NCI-H1092 treated with DMSO at 0.1 percent for 48 hours (cell line): ENCODE measurements at places on chromosomes 1 and 21.

- DNase-seq: no peak
These were observed 40.7 kb upstream of the CD34 start for GRCh38 chr1:207951652-207952051.

GRCh38 chr1:19955534-19956170 is 23.8 kb downstream of the PLA2G2A start:
- no peak for DNase-seq

GRCh38 chr1:114080511-114081436 is 72.9 kb downstream of the SYT6 start:
- no peak for DNase-seq

DNA sequence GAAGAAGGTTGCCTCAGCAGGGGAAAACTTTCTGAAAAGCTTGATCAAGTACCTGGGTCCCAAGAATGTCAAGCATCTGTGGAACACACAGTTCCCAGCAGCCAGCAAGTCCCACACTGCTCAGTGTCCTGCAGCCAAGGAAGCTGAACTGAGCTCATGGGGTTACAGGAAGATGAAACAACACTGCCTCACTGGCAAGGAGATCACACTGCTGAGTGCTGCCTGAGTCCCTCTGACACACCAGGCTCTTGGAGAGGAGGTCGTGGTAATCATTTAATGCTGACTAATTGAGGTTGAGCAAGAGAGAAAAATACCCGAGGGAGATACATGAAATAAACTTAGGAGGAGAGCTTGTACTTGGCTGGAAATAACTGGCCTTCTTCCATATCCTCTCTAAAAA is 75.2 kb downstream of the MPZL1 start:
- DNase-seq: no peak

- no peak for DNase-seq
These were observed 51.8 kb upstream of the FAM89A start for GRCh38 chr1:231091831-231092301.

DNA sequence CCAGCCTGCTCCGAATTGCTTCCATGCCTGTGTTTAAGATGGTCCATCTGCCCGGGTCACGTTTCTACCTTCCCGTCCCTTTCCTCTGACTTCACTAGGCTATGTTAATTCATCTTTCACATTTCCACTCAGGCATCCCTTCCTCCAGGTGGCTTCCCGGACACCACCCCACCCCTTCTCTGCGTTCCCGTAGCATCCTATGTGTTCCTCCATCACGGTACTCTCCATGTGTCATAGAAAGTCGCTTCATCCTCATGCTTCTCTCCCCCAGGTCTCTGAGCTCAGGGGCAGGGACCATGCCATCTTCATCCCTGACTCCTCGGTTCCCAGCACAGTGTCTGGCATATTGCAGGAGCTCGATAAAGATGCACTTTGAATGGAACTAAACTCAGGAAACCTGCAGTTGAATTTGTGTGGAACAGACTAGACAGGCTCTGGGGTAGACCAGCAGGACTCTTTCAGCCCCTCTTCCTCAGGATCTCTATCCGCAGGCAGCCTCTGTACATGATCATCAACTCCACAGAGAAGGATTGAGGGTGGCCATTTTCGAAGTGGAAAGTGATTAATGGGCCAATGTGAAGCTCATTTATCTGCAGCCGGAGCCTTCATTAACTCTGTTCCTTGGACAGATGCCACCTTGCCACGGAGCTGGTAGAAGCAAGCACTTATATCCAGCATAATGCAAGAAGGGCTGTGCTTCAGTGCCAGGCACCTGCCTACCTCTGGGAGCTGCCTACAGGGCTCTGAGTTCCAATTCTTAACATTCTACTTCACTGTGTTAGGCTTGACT is 9.1 kb downstream of the C1orf226 start:
- DNase-seq: peak; percentile 30

- DNase-seq: no peak
These were observed 15.0 kb upstream of the PSMB2 start for GRCh38 chr1:35656148-35656862.

GRCh38 chr1:100184536-100184935 is 6.5 kb upstream of the LRRC39 start:
- no peak for DNase-seq

DNA sequence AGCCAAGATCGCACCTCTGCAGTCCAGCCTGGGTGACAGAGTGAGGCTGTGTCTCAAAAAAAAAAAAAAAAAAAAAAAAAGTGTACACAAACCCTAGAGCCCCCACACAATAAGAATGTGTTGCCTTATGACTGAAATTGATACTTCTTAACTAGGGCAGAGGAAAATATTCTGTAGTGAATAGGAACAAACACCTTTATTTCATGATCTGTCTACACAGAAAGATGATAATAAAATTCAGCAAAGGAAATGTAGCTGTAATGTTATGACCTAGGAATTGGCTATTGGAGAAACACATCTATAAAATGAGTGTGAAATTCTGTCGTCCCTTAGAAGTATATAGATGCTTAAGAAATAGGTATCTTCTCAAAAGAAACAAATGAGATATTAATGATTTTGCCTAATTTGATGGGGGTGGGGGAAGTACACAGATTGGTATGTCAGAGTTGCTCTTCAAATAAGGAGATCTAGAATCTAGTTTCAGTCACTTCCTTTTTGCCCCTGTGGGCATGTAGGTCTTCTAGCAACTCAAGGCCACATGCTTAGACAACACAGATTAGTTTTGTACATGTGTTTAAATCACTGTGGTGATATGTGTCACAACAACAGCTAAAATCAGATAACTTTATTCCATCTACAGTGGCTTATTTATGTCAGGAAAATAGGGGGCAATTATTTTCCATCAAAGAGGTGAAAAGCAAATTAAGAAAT is 10.7 kb upstream of the GPR25 start:
- no peak for DNase-seq

- no peak for DNase-seq
These were observed 3.3 kb downstream of the SUMO3 start for GRCh38 chr21:44814498-44815023.

DNA sequence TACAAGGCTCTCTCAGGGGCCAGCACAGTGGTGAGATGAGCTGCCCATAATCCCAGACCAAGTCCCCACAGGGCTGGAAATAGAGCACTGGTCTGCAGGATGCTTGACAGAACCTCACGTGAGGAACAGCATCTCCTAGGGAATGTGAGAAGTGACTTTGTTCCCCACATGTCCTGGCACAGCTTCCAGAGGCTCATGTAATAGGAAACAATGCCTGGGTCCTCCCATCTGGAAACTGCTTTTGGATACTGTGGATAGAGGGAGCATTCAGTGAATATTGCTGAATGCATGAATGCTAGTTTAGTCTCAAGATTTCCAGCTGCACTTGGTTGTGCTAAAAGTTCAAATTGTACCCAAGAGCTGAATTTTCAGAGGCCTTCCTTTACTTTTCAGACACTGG is 146.2 kb downstream of the TNR start:
- DNase-seq: no peak

DNA sequence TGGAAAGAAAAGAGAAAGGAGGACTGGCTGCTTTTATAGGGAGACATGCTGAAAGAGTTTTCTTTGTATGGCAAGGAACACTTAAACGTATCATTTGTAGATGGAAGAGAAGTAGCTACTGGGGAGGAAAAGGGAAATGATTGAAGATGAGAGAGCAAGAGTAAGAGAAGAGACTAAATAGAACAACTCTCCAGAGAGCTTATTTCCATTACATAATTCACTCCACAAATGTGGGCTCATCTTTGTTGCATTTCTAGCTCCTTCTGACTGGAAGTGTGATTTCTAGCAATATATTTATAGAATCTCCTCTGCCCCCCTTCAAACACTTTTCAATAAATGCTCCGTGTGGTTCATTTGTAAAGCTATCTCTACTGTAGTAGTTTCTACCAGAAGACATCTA is 71.0 kb downstream of the ST6GALNAC5 start:
- DNase-seq: no peak

- DNase-seq: no peak
These were observed 25.8 kb downstream of the PRDM2 start for GRCh38 chr1:13725714-13726175.

DNA sequence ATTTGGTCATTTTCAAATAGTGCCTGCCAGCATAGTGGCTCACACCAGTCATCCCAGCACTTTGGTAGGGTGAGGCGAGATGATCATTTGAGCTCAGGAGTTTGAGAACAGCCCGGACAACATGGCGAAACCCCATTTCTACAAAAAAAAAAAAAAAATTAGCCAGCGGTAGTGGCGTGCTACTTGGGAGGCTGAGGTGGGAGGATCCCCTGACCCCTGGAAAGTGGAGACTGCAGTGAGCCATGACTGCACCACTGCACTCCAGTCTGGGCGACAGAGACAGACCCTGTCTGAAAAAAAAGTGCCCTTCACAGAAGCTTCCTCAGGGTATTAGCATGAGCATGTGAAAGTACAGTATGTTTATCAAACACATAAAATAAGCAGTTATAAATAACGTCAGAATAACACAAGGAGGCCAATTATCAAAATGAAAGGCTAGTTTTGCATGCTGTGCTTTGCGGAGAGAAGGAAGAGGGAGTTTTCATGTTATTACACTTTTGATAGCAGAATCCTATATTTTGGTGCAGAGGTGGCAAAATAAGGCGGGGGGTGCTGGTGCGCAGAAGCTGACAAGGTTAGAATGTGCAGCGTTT is 781 bp upstream of the METTL13 start:
- no peak for DNase-seq

DNA sequence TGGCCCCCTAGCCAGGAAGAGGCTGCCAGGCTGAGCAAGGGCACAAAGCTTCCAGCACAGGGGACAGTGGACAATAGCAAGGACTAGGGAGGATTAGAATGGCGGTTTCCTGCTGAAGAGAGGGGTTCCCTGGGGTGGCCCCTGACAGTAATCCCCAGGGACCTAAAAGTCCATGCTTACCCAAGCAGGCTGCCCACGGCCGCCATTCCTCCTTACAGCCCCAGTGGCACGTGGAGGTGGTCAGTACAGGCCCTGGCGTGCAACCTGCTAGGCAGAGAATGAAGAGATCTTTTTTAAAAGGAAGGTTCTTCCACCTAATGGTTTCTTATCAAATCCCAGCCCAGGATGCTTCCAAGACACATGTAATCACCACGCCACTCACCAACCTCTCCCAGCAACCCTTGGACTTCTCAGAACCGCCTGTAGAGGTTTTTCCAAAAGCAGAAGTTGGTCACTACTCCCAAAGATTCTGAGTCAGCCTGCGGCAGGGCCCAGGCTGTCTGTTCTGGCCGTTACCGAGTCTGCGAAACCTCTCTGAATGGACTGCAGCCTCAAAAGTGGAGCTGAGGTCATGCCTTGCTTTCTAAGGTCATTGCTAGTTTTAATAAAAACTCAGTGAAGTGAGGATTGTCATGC is 926 bp downstream of the MRPL55 start:
- no peak for DNase-seq

DNA sequence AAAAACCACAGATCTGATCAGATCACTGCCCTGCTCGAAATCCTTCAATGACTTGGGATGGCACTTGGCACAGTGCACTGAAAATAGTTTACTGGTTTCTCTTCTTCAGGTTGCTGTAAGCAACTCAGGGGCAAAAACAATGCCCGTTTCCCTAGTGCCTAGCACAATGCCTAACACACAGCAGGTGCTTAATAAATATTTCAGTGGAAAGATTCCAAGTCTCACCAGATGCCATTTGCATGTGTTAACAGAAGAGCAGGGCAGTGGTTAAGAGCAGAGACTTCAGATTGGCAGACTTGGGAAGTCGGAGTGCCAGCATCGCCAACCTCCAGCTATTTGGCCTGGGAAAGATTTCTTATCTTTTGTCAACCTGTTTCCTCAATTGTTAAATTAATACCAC is 10.9 kb upstream of the METTL25B start:
- no peak for DNase-seq

- DNase-seq: no peak
These were observed 7.1 kb downstream of the SLC37A1 start for GRCh38 chr21:42520628-42521253.

GRCh38 chr1:31694069-31694963 is 9.5 kb downstream of the COL16A1 start:
- no peak for DNase-seq

GRCh38 chr1:156104065-156104810 is 10.3 kb upstream of the LMNA start:
- no peak for DNase-seq

DNA sequence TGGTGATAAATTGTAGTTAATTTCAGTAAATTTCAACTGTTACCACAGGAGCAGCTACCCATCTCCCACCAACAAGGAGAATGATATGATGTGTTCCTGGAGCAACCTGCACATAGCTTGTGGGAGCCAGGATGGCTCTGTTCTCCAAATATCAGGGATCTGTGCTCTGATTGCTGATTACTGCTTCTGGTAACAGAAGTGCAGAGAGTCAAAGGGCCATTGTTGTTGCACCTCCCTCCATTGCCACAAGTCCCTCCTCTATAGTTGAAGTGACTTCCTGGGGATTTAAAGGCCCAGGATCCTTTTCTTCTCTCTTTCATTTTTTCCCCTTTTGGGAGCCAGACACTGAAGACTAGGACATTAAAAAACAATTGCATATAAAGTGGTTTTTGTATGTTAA is 51.6 kb upstream of the HPDL start:
- DNase-seq: no peak

- peak; percentile 3 for DNase-seq
These were observed 90.8 kb upstream of the CCDC190 start for GRCh38 chr1:162951553-162952315.

GRCh38 chr1:10074059-10074851 is 41.5 kb downstream of the UBE4B start:
- no peak for DNase-seq

- no peak for DNase-seq
These were observed 60.0 kb upstream of the TNR start for GRCh38 chr1:175803413-175803812.

- DNase-seq: no peak
These were observed 47.1 kb downstream of the CFH start for GRCh38 chr1:196698993-196699392.

DNA sequence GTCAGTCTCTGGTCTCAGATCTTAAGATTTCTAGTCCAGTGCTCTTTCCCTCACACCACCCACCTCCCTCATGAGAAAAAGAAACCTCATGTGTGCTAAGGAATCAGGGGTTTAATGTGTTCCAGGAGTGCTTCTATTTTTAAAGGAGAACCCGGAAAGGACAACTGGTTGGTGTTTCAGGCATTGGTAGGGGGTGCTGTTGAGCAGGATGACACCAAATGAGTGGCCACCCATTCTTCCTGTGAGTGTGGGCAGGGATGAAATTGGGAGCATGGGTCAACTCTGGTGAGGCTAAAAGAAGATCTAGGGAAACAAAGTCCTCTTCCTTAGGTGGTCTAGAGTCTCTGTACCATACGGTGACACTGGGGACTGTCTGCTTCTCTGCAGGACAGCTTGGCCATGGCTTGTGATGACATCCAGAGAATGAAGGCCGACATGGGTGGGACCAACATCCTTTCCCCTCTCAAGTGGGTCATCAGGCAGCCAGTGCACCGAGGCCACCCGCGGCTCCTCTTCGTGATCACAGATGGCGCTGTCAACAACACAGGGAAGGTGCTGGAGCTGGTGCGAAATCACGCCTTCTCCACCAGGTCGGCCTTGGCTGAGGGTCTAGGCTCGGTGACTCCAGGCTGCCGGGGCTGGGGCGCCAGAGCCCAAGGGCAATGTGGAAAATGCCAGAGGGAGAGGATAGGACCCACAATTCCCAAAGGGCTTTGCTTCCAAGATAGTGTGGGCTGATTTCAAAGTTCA is 39.3 kb downstream of the VWA5B1 start:
- no peak for DNase-seq
